A673 (cell line): ENCODE measurements at places on chromosomes 4 and X. TPM values are rescaled to one million over a fixed set of nuclear protein-coding genes. Genes with fewer than 3 reads are reported as not detected.

Gene HHIP
- 0.22 and 0.28 TPM in 2 replicates for total RNA-seq

Gene TCEAL2
- 0.28 TPM in 1 of 2 replicates, not detected in the other for total RNA-seq

- H3K27ac ChIP-seq: no peak overlapping the region
- H3K36me3 ChIP-seq: no peaks in the 10 kb centered on the region
- H3K4me3 ChIP-seq: no peak overlapping the region
- H3K27me3 ChIP-seq: no peaks in the 10 kb centered on the region
Observed at GRCh38 chr4:113697429-113697828, 64.1 kb downstream of the CAMK2D start.

DNA sequence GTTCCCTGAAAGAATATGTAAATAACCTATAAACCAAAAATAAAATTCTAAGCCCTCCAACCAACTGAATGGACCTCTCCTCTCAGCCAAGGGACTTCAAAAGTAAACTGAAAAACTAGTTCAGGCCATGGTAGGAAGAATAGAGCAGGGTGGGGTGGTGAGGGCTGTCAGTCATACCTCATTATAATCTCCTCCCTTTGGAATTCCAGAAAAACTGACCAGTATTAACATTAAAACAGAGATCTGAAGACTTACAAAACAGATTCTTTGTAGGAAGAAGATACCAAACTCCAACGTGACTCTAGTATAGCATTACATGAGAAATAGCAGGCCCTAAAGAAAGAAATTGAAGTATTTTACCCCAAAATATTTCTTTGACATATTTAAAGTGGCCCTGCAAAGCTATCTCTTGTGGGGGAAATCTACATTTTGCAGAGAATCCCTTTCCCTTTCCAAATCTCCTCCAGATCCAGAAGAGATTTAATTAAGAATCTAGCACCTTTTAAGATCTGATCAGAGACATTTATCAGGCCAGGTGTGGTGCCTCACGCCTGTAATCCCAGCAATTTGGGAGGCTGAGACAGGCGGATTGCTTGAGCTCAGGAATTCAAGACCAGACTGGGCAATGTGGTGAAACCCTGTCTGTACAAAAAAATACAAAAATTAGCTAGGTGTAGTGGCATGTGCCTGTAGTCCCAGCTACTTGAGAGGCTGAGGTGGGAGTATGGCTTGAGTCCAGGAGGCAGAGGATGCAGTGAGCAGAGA lies 15.1 kb downstream of the TBC1D9 start:
- H3K4me1 ChIP-seq: peaks cover 24% of the 10 kb centered on the region
- no peaks in the 10 kb centered on the region for H3K27me3 ChIP-seq
- H3K27ac ChIP-seq: no peak overlapping the region

GRCh38 chrX:15973299-15973698 lies 118.7 kb upstream of the AP1S2 start:
- peak; percentile 67 for DNase-seq
- no peak overlapping the region for H3K4me3 ChIP-seq
- no peaks in the 10 kb centered on the region for H3K27me3 ChIP-seq
- H3K36me3 ChIP-seq: no peaks in the 10 kb centered on the region
- H3K4me1 ChIP-seq: no peaks in the 10 kb centered on the region

GRCh38 chrX:41522081-41522480 lies 74.9 kb downstream of the NYX start:
- no peaks in the 10 kb centered on the region for H3K4me1 ChIP-seq
- no peaks in the 10 kb centered on the region for H3K27me3 ChIP-seq
- H3K27ac ChIP-seq: no peak overlapping the region
- no peak overlapping the region for H3K4me3 ChIP-seq
- no peak for DNase-seq
- H3K36me3 ChIP-seq: no peaks in the 10 kb centered on the region

GRCh38 chr4:143667461-143667860 lies 33.0 kb downstream of the FREM3 start:
- H3K36me3 ChIP-seq: no peaks in the 10 kb centered on the region
- no peak overlapping the region for H3K27ac ChIP-seq
- peak; percentile 28 for DNase-seq
- no peaks in the 10 kb centered on the region for H3K27me3 ChIP-seq
- no peaks in the 10 kb centered on the region for H3K4me1 ChIP-seq

- H3K27me3 ChIP-seq: no peaks in the 10 kb centered on the region
- no peaks in the 10 kb centered on the region for H3K36me3 ChIP-seq
- peak; percentile 60 for DNase-seq
- H3K4me3 ChIP-seq: no peak overlapping the region
Observed at GRCh38 chr4:154294652-154295350, 196.8 kb downstream of the DCHS2 start.

GRCh38 chr4:74318276-74318675 lies 10.0 kb downstream of the EPGN start:
- no peak overlapping the region for H3K4me3 ChIP-seq
- no peaks in the 10 kb centered on the region for H3K36me3 ChIP-seq
- no peaks in the 10 kb centered on the region for H3K4me1 ChIP-seq
- DNase-seq: no peak
- no peaks in the 10 kb centered on the region for H3K27me3 ChIP-seq

DNA sequence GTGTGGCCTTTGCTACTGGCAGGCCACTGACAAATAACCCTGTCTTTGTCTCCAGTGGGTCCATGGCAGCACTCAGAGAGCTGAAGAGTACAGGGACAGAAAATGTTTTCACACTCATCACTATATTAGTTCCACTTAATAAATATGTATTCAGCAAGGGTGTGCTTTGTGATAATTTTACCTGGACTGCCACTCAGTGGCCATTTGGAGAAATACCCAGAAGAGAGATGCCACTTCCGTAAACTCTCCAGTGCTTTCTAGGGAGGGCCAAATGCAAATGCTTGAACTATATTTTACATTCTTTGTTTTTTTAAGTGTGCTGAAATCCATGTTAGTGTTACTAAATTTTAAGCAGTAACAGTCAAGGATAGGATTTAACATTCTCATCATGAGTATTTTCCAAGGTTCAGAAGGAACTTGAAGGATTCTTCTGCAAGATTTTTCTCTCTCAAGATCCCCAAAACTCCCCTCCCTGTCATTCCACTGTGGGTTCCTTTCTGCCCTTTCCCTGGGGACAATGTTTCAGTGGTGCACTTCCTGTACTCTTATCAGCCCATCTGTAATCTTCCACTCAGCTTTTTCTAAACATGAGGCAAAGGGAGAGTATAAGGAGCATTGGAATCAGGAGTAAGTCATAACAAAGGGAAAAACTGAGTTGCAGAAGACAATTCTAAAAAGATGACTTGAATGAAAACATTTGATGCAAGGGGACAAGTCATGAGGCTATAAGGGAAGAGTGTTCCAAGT lies 46.0 kb downstream of the TFDP3 start:
- H3K4me1 ChIP-seq: peaks cover 34% of the 10 kb centered on the region
- peak overlapping the region; percentile 13 for H3K27ac ChIP-seq
- no peak overlapping the region for H3K4me3 ChIP-seq

DNA sequence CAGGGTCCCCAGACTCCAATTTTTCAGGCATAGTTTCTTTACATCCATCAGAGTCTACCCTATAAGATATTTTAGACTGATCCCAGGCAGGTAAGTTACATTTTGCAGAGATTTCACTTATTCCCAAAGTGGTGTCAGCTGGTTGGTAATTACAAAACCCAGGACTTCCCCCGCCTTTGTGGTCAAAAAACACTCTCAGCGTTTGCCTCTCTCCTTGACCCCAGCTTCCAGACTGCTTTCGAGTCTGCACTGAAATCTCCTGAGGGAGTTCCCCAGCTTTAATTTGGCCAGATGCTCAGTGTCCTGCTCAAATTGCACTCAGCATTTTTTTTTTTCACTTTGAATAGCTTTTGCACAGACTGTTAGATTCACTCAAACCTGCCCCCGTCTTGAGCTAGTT lies 11.2 kb upstream of the AMOT start:
- no peaks in the 10 kb centered on the region for H3K36me3 ChIP-seq
- no peaks in the 10 kb centered on the region for H3K4me1 ChIP-seq
- no peak overlapping the region for H3K27ac ChIP-seq
- H3K27me3 ChIP-seq: no peaks in the 10 kb centered on the region
- no peak for DNase-seq
- no peak overlapping the region for H3K4me3 ChIP-seq
